ENCODE measurements at places on chromosomes 7 and 10.

GRCh38 chr10:119364645-119365600 lies 157.6 kb downstream of the GRK5 start:
- no peak for DNase-seq

GRCh38 chr7:82481499-82482097 lies 38.0 kb upstream of the CACNA2D1 start:
- DNase-seq, result no peak

GRCh38 chr10:89414879-89415821 lies 782 bp downstream of the IFIT5 start:
- DNase-seq, result no peak

DNA sequence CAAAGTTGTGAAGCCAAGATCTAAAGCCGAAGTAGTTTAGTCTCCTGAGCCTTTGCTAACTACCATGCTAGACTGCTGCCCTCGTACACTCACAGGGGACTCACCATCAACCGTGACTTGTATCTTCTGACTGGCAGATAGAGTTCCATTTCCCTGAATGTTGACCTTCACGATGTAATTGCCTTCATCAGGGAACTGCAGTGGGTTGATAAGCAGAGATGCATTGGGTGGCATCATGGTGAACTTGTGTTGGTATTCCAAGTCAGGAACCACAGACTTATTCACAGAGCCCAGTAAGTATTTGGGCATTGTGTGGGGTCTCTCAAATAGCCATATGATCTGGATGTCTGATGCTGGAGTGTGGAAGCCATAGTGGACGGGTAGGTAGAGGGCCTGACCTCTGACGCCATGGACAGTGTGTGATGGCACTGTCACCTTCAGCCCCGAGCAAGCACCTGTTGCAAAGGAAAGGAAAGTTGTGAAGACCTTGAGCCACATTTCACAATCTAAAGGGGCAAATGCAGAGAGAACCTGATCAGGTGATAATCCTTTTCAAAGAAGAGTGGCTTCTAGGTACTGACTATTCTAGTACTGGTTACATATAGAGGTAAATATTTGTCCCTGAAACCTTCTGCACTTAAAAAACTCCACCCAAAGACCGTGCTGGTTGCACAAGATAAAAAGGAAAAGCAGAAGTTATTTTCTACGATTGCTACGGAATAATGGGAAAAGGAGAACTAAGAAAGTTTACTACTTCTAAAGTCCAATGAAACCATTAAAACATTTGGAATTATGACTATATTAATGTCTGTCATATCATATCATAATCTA lies 7.1 kb downstream of the HEPACAM2 start:
- no peak for DNase-seq

DNA sequence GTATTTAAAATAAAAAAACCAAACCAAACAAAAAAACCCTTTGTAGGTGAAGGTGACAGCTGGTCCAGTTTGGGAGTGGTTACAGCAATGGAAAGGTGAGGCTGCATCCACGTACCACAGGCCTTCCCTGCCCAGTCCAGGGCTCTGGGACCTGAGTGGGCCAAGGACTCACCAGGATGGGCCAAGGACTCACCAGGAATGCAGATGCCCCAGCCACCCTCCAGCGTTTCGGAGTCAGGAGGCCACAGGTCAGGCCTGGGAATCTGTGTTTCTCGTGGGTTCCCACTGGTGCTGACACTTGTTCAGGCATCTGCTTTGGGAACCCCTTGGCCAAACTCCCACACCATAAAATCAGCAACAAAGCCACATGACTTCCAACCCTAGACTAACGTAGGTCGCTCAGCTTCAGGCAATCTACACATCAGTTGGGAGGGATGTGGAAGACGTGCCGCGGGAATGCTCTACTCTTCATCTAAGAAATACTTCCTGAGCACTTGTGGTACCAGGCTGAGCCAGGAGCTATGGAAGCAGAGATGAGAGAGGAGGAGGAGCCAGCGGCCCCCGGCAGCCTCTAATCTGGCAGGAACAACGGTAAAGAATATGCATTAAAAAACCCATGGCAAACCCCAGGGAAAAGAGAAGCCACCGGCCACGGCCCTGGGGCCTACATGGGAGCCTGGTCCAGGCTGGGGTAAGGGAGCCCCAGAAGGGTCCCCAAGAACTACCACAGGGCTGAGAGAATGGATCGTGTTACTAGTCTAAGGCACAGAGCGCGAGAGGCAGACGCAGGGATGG lies 473.4 kb downstream of the PTPRN2 start:
- DNase-seq, result no peak

- DNase-seq, result no peak
These were observed 121.7 kb upstream of the TRIM24 start for GRCh38 chr7:138338361-138338760.

DNA sequence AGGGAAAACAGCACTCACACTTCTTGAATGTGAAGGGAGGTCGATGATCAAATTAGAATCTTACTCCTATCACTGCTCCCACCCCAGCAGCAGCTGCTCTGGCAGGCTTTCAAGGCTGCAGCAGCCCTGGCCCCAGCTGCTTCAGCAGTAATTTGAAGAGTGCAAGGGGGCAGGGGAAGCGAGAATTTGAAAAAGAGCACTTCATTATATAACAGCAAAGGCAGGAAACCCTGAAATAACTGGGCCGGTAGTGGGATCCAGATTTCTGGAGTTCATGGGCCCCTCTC lies 44.9 kb downstream of the MYPN start:
- no peak for DNase-seq

- DNase-seq, result no peak
These were observed 22.4 kb upstream of the PPA1 start for GRCh38 chr10:70255329-70256299.

- DNase-seq, result no peak
These were observed 81.9 kb downstream of the SKAP2 start for GRCh38 chr7:26782501-26782900.

- no peak for DNase-seq
These were observed 13.7 kb upstream of the DNTT start for GRCh38 chr10:96290368-96291133.

GRCh38 chr10:8088504-8088903 lies 34.0 kb downstream of the GATA3 start:
- DNase-seq, result no peak

- DNase-seq, result peak; percentile 83
These were observed 71.4 kb downstream of the AHR start for GRCh38 chr7:17369691-17370426.

DNA sequence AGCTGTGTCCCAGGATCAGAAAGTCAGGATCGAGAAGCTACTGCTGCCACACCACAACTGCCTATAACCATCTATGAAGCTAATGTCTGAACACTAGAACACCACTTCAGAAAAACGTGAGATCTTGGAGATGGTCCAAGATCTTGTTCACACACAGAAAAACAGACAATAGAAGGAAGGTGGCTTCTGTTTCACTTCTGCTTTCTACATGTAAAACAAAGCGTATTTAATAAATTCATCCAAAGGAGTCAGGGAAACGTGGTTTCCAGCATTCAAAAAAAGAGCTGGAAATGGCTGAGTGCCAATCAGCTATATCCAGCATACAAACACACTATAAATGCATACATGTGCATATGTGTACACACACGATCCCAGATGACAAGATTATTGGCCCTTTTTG lies 70.2 kb upstream of the CCDC71L start:
- no peak for DNase-seq

DNA sequence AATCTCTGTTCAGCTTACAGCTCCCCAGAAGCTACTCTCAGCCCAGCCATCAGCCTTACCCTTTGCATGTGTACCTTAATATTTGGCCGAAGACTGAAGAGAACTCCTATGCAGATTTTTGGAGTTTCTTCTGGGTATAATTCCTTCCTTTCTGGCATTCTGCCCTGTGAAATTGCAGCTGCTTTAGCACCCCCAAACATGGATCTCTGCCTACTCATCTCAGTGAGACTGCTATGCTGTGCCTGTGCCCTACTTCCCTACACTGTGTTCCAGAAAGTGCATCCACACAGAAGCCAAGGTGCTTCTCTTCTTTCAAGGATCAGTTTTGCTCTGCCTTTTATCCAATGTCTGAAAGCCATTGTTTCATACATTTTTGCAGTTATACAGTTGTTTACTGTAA lies 81.6 kb downstream of the NPY start:
- no peak for DNase-seq

DNA sequence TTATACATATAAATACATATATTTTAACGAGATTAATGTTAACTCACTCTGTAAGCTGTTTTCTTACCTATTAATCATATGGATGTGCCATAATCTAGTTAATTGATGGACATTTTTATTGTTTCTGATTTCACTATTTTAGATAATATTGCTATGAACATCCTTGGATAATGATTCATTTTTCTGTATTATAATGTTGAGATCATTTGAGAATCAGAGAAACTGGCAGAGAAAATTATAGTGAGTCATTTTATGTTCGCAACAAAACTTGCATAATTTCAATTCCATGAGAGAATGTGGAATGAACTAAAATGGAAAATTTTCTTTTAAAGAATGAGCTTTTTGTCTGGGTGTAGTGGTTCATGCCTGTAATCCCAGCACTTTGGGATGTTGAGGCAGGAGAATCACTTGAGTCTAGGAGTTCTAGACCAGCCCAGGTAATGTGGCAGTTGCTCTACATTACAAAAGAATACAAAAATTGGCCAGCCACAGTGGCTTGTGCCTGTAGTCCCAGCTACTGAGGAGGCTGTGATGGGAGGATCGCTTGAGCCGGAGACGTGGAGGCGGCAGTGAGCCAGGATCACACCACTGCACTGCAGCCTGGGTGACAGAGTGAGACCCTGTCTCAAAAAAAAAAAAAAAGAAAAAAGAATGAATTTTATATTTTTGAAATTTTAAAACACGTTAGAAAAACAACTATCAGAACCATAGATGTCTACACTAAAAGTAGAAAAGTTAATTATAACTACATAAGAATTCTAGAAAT lies 40.5 kb downstream of the PAPSS2 start:
- DNase-seq, result peak; percentile 64

GRCh38 chr10:36313142-36313541 lies 671.0 kb upstream of the FZD8 start:
- DNase-seq, result no peak

DNA sequence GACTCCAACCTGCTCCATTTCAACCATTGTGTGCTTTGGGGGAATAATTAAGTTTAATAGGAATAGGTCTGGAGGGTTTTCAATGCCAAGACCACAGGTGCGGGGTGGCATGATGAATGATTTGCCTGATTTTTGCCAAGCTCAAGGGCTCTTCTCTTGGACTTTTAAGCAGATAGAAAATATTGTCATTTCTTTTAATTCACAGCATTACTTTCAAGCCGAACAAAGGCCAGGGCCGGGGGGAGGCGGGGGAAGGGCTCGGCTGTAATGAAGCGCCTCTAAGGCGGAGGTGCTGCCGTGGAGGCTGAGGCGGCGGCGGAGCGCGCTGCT lies 6.5 kb downstream of the PTF1A start:
- DNase-seq, result no peak

DNA sequence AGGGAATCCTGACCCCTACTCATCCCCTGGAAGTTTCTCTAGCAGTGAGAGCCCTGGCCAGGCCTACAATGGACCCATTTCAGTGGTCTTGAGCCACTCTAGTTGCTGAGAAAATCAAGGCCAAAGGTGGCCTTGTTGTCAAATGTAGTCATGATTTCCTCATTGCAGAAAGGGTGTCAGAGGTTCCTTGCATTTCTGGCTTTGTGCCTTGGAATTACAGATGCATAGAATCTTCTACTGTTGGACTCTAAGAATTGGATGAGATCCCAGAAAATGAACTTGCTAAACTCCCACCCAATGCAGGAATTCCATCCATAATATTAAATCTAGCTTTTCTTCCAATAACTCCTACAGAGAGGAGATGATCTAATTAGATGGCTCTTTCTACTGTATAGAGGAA lies 12.2 kb downstream of the CPA2 start:
- peak; percentile 97 for DNase-seq

Data from fibroblast of skin of left biceps (primary cell).